ENCODE measurements at places on chromosomes 3 and 15. TPM values are rescaled to one million over a fixed set of nuclear protein-coding genes. Genes with fewer than 3 reads are reported as not detected.

GRCh38 chr3:99246010-99246654 is 344.6 kb upstream of the DCBLD2 start:
- DNase-seq = no peak

The CLRN1 gene
- not detected for total RNA-seq

DNA sequence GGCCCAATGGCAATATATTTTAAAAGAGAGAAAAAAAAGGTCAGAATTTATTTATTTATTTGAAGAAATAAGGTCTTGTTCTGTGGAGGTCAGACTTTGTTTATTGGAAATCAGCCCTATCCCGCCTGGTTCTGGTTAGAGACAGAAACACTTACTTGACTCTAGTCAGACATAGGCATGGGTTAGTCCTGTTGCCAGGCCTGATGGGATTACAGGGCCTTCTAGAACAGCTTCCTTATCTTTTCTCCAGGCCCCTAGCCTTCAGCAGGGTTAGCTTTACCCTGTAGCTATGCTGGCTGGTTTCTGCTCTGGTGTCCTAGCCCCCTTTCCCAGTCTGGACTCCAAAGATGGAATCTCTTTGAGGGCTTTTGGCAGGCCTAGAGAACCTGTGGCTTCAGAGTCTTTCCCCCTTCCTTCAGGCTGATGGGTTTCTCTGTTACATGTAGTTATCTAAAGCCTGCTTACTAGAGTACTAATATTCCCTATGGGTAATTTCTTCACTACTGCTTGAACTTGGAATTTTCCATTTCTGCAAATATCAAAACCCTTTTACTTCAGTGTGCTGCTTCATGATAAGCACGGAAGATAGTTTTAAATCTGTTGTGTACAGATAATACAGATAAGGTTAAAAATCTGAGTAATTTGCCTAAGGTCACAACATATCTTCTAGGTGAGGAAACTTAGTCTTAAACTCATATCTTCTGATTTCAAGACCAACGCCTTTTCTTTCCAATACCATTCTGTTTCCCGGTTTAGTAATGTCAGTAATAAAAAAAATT is 10.6 kb downstream of the IREB2 start:
- DNase-seq = no peak

The GOLGA8Q gene
- total RNA-seq = 0.62 TPM

- DNase-seq = no peak
Observed at GRCh38 chr15:87763837-87764236, 492.7 kb downstream of the NTRK3 start.

GRCh38 chr3:89617706-89618105 is 510.3 kb downstream of the EPHA3 start:
- DNase-seq = no peak

GRCh38 chr3:14366248-14366647 is 36.2 kb upstream of the SLC6A6 start:
- no peak for DNase-seq

DNA sequence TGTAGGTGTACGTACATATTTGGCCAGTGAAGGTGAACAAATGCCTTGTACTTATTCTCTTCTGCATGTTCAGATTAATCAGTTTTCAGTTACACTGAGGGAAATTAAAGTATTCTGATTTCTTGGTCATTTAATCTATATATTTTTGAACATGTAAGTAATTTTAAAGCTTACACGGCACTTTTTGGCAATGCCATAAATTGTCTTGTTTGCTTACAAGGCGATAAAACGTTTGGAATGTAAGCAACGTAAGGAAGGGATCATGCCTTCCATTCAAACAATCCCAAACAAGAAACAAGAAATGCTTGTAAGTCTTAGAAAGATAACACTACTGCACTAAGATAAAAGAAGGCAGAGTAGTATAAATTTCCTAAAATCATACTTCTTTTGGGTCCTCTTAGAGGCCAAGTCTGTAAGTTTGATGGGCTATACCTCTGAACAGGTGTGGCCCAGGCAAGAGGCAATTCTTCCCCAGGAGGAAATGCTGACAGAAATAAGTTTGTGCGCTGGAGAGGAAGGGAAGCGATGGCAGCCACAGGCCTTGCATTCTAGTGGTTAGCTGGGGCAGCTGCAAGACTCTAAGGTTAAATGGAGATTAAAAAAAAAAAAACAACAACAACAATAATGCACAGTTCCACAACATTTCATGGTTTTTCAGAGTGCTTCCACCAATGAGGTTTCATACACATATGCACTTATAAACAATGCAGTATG is 73.8 kb downstream of the GOLIM4 start:
- no peak for DNase-seq

The GOLGA8K gene
- total RNA-seq = 0.62 TPM

The PTX3 gene
- 10.9 TPM for total RNA-seq

- DNase-seq = no peak
Observed at GRCh38 chr3:31064021-31064420, 169.6 kb upstream of the GADL1 start.

DNA sequence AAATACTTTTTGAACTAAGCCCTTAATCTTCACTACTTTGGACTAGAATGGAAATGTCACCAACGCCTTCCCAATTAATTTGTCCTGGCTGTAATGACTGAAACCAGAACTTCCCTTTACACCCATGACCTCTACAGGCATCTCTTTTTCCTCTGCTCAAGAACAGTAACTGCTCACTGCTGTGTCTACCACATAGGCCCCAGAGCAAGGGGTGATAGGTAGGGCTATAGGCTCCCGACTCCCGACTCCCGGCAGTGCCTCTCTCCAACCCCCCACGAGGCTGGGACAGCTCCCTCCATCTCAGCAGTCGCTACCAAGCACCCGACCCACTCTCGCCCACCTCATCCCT is 384 bp upstream of the LEKR1 start:
- DNase-seq = no peak

The CPN2 gene
- total RNA-seq = not detected

DNA sequence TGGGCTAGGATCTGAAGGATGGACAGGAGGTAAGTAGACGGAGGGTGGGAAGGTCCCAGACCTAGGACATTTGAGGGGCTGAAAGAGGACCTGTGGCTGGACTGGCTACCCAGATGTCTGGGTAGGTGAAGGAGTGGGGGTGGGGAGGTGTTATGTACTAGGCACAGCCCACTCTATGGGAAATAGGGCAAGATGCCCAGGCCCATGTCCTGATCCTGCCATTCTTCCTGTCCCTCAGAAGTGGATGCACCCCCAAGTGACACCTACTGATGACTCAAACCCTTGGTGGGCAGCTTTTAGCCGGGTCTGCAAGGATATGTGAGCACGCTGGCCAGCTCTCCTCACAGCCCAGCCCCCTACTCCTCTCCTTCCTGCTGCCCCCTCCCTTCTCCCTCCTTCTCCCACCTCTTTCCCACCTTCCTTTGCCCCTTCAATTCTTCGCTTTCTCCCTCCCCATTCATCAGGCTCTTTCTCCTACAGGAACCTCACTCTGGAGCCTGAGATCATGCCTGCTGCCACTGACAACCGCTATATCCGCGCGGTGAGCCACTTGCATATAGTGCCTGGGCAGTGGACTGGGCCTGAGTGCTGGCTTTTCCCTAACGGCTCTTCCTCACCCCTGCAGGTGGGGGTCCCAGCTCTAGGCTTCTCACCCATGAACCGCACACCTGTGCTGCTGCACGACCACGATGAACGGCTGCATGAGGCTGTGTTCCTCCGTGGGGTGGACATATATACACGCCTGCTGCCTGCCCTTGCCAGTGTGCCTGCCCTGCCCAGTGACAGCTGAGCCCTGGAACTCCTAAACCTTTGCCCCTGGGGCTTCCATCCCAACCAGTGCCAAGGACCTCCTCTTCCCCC is 5.2 kb downstream of the ACY1 start:
- no peak for DNase-seq

The LMAN1L gene
- total RNA-seq = not detected

- DNase-seq = no peak
Observed at GRCh38 chr3:108406661-108407206, 103.7 kb downstream of the MYH15 start.

DNA sequence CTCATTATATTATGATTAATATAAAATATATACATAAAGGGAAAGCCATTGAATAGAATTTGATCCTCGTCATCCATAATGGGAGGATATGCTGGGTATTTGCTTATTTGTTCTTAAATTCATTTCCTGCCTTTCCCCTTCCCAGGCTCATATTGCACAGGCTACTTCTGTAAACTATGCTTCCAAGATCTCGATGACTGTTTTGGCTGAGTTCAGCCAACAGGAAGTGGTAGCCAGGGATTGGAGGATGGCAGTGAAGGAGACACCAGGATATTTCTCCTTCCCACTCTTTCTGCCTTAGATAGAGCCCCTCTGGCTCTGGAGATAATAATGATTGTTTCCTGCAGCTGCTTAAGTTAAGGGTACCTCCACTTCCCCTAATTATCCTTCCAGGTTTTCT is 44.3 kb upstream of the DYNC1LI1 start:
- no peak for DNase-seq

The CASR gene
- total RNA-seq = not detected

GRCh38 chr3:98650971-98651779 is 57.8 kb upstream of the CPOX start:
- DNase-seq = no peak

DNA sequence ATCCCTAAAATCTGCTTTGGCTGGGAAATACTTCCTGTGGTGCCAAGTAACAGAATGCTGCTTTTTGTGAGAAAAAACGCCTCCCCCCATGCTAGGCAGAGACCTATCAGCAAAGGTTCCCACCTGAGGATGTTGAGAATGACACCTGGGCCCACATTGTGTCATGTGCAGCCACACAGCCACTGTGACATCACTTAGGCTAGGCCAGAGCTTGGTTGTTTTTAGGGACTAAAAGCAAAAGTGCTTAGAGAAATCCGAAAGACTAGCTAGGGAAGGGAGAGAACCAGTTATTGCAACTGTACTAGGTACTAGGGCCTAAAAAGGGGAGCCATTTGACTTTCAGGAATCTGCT is 6.2 kb downstream of the ZDHHC3 start:
- no peak for DNase-seq

DNA sequence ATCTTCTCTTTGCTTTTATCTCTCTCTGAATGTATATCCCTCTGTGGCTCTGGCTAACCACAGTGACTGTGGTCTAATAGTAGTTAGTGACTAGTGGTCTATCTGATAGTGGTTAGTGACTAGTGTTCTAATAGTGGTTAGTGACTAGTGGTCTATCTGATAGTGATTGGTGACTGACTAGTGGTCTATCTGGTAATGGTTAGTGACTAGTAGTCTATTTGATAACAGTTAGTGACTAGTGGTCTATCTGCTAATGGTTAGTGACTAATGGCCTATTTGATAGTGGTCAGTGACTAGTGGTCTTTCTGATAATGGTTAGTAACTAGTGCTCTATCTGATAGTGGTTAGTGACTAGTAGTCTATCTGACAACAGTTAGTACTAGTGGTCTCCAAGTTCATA is 110.5 kb downstream of the MDFIC2 start:
- DNase-seq = no peak
